Central memory CD4-positive, alpha-beta T cell (primary cell): ENCODE measurements at places on chromosomes 11 and 22.

- no peak for DNase-seq
Measured at GRCh38 chr11:128239306-128239705, 348.1 kb downstream of the ETS1 start.

DNA sequence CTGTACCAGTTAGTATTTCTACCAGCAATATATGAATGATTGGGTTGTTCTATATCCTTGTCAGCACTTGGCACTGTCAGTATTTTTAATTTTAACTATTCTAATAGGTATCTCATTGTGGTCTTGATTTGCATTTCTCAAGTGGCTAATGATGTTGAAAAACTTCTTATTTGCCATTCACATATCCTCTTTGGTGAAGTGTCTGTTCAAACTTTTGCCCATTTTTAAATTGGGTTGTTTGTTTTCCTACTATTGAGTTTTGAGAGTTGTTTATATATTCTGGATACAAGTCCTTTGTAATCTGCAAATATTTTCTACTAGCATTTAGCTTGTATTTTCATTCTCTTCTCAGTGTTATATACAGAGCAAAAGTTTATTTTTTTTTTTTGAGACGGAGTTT, 82.1 kb downstream of the CSTPP1 start:
- no peak for DNase-seq

GRCh38 chr11:2713661-2714462, 14.1 kb upstream of the KCNQ1OT1 start:
- no peak for DNase-seq

- DNase-seq, result no peak
Measured at GRCh38 chr11:131178596-131178995, 191.8 kb upstream of the NTM start.

- DNase-seq, result no peak
Measured at GRCh38 chr22:39148026-39148726, 4.3 kb downstream of the CBX7 start.

GRCh38 chr11:74357449-74357848, 40.8 kb downstream of the PGM2L1 start:
- no peak for DNase-seq

DNA sequence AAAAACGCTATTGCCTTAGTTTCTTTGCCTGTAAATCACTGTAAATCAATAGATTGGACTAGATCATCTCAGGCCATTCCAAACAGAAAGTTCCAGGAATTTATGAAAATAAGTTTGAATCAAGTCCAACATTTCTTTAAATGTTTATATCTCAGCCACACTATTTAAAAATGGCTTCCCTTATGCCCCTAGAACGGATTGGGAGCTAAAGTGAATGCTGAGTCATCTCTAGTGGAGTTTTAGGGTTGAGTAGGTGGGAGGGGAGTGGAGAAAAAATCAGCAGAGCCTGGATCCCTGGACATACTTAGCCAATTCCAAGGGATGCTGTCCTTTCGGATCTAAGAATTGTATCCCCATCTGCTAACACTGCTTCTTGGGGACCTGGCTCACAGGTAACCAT, 48.6 kb downstream of the EHF start:
- DNase-seq, result no peak

- no peak for DNase-seq
Measured at GRCh38 chr11:33013755-33014154, 1.9 kb upstream of the DEPDC7 start.

DNA sequence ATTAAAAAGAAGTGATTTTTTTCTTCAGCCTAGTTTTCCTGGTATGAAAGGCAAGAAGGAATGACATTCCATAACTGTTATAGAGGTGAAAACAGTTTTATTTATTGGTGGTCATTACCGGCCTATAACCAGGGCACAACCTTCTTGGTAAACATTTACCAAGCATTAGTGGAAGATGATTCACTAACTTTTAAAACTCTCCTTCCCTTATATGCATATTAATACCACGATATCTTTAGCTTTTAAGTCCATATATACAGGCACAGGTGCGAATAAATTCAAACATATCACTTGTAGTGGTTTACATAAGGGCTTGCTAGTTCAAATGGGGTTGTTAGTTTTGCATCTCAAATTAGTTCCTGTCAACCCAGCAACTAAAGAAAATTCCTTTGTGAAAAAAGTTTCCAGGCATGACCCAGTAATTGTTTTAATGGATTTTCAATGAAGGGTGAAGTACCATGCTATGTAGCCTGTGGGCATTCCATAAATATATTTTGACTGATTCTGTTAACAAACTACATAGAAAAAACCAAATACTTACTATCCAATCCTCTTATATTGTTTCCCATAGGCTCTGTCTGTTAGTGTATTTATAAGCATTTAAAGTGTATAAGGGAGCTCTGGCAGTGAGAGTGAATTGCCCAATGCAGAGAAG, 30.6 kb upstream of the ROBO3 start:
- no peak for DNase-seq

DNA sequence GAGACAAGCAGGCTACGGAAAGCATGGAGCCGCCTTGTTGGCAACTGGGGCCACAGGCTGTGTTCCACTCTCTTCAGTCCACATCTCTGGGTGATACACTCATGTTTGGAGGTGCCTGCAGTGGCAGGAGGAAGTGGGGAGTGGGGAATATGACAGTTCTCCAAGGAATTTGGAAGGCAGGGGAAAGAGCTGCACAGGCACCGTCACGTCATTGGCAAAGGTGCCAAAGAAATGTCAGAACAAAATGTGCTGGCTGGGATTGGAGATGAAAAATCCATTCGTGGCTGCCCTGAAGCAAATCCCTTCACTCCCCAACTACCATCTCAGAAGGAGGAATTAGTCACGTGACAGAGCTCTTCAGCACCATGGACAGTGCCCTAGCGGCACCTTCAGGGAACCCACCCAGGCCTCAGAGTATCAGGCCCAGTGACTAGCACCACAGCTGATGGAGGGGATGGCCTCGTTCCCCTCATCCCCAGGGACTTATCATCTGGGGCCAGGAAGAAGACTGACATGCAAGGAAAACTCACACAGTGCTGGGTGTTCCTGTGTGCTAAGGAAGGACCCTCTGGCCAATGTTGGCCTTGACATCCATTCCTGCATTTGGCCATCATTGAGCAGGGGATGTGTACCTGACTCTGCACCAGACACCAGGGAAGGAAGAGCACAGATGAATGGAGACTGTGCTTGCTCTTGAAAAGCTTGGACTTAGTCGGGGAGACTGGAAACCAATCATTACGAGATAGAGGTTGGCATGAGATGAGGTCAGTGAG, 48.5 kb upstream of the PRDM11 start:
- no peak for DNase-seq

- DNase-seq, result no peak
Measured at GRCh38 chr11:70872955-70873735, 379.2 kb downstream of the SHANK2 start.
